ENCODE measurements at places on chromosomes 5 and 9.

DNA sequence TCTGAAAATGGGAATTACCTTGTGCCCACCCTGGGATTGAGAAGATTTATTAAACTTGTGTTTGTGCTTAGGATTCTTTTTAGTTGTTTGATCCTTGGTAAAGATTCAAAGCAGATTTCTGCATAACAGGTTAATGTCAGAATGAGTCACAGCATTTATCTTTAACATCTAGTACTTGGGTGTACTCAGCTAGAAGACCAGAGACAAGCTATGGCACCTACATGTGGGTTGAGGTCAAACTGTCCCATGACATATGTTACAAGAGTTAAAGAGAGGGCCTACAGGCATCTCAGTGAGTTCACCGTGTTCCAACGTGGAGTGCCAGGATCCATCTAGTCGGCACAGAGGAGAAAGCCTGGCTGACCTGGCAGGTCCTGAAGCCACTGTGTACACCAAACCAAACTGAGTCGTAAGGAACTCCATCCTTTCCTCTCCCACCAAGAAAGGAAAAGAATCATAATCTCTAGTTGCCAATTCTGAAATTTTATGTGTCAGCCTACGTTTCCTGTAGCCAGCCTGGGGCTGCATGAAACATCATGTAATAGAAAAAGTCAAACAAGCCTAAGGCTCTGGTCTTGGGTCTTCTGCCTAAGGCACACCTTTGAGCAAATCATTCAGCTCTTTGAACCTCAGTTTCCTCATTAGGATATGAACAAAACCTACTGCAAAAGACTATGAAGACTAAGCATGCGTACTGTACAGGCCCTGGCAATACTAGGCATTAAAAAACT is 73.7 kb downstream of the RCL1 start:
- DNase-seq: no peak

DNA sequence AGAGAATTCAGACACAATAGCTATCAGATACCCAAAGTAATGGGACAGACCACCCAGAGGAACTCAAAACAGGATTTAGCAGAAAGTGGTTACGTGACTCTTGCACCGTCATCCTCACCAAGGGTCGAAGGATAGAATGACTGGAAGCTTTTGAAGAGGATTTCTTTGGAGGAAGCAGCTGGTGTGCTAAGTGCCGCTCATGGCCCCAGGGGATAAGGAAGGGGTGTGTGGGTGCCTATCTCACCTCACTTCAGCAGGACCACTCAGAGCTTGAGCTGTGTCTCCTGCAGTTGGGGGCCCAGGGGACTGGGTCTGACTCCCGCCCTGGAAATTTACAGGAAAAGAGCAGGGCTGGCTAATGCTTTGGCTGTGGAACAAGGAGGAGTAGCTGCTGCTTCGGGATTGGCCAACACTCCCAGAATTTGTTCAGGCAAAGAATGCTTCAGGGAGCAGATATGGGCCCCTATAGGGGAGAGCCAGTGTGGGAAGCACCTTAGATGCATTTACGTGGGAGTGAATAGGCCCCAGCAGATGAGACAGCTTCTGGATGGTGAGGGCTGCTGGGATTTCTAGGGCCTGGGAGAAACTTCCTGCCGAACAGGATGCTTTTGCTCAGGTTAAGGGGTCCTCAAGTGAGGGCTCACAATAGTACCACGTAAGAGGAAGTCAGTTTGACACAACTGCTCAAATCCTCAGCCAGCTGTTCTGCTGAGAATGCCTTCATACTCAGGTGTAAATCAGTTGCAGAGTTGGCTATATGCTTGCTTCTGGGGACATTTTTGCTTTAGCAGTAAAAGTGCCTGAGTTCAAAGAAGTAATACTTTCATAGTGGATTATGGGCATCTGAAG is 29.1 kb upstream of the TOMM5 start:
- DNase-seq: no peak

- no peak for DNase-seq
Measured at GRCh38 chr5:42605490-42605889, 151.1 kb upstream of the CCDC152 start.

DNA sequence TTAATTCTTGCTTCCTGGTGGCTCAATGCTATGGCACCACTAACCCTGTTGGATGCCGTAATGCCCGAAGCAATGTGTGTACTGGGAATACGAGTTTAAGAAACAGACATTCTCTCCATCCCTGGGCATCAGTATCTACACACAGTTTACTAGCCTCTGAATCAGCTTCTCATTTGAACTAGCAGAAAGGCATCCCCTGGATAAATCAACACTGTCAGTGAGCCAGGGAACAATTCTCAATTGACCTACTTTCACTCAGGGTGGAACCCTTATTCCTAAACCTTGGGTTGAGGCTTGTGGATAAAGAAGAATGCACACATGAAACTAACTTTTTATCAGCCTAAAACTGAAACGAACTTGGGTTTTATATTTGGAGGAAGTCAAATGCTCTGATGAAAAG is 331.0 kb downstream of the GADD45G start:
- no peak for DNase-seq

- no peak for DNase-seq
Measured at GRCh38 chr9:6960777-6961176, 203.0 kb downstream of the KDM4C start.

- DNase-seq: no peak
Measured at GRCh38 chr5:147921136-147921535, 14.8 kb upstream of the C5orf46 start.

DNA sequence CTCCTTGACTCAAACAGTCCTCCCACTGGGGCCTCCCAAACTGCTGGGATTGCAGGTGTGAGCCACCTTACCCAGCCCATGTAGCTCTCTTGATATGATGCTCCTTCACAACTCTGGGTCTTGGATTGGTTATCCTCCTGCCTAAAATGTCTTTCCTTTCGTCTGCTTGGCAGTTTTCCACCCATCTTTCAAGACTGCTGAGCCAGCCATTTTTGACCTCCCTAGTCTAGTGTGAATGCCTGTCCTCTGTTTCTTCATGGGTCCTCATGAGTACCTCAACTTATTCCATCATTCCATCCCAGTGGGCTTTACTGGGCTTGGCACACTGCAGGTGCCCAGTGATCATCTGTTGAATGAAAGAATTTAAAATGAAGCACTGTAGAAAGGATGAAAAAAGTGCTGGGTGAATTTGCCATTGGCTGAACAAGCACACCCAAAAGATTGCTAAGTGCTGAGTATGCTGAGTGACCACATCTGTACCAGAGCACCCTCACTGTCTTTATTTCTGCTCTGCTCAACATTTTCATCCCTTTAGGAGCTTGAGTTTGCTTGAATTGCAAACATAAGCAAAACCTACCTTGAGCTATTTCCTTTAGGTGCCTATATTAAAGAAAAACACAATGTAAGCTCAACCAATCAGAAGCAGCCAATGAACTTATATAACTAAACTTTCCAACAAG is 84.8 kb upstream of the FAM169A start:
- DNase-seq: peak; percentile 23

DNA sequence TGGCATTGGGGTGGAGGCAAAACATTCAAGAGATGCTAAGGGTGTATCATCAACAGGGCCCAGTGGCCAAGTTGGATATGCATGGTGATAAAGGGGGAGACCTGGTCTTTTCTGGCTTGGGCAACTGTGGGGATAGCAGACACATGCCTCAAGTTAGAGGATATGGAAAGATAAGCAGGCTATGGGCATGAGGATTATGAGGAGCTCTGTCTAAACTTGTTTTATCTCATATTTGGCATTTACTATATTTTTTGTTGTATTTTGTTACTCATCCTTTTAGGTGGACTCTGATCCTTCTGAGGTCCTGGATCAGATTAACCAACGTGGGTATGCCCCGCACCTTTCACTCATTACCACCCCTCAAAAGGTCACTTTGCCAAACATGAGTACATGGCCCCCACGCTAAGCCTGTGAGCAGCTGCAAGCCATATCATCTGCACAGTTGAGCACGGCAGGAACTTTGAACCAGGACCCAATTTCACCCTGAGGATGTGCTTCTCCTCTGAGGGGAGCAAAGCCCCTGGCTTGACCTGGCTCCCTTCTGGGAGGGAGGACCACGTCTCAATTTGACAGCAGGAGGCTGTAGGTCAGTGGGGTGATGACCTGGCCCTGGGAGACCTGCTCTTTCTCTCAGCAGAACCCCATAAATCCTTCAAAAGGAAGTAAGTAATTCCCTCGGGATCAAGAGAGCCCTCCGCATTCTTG is 71.1 kb upstream of the CD180 start:
- no peak for DNase-seq

GRCh38 chr5:169416583-169417196 is 115.8 kb upstream of the SLIT3 start:
- DNase-seq: peak; percentile 90

DNA sequence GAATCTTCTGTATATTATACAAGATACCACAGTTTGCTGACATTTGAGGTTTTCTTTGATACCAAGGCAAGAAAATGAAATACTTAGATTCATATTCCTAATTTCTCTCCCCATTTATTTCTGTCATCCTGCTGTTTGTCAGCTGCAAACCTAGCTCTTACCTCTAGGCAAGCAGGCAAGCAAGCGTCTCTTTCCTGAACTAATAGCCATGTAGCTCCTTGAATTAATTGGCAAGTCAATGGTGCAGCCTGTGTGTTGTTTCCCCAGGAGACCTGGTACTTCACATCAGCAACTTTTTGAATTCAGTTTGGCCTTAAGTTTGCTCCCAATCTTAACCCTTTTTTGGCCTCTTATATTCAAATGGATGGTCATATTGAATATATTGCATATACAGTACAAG is 573.6 kb upstream of the ARRDC3 start:
- no peak for DNase-seq

GRCh38 chr9:78326564-78326963 is 29.6 kb downstream of the PSAT1 start:
- no peak for DNase-seq

- no peak for DNase-seq
Measured at GRCh38 chr9:25804856-25805255, 126.6 kb upstream of the TUSC1 start.

DNA sequence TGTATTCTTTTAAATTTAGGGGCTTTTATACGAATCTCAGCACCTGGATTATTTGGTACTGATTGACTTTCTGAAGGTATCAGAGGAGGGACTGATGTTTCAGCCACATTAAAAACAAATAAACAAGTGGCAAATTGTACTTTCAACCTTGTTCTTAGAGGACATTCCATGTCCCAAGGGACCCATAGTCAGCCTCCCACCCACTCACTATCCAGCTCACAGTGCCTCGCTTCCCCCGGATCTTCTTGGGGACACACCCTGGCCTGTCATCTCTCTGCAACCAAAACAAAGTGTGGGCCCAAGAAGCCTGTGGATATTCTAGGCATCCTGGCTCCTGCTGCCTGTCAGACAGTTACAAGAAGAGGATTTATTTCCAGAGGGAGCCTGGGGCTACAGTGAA is 8.8 kb upstream of the BOD1 start:
- DNase-seq: peak; percentile 18

GRCh38 chr5:127562252-127562651 is 44.8 kb downstream of the PRRC1 start:
- peak; percentile 41 for DNase-seq

DNA sequence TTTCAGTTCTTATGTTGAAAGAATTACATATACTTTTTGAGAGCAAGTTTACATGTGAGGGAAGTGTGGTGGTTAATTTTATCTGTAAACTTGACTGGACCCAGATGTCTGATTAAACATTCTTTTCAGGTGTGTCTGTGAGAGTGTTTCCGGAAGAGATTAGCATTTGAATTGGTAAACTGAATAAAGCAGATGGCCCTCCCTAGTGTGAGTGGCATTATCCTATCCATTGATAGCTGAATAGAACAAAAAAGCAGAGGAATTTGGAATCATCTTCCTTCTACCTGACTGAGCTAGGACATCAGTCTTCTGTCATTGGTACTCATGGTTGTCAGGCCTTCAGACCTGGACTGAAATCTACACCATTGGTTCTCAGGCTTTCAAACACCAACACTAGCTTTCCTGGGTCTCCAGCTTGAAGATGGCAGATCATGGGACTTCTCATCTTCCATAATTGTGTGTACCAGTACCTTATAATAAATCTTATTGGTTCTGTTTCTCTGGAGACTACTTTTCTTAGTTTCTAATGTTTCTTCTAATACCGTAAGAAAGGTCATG is 36.6 kb downstream of the NREP start:
- DNase-seq: no peak

- DNase-seq: peak; percentile 80
Measured at GRCh38 chr5:87393331-87393730, 19.4 kb downstream of the CCNH start.

DNA sequence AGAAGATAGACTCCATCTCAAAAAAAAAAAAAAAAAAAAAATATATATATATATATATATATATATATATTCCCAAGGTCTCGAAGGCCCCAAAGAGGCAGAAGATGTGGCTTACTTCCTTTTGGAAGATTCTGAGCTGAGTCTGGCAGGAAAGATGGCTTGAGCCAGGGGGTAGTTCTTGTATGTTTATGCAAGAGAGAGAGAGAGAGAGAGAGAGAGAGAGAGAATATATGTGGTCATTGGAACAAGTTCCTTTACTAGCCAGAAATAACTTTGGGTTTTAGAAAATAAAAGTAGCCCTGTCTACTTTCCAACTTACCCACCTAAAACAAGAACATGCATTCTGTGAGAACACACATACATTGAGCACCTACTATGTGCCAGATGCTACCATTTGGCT is 17.6 kb downstream of the NCS1 start:
- DNase-seq: peak; percentile 78

GRCh38 chr9:123302348-123303214 is 34.2 kb upstream of the STRBP start:
- DNase-seq: no peak

- DNase-seq: no peak
Measured at GRCh38 chr5:181050016-181050415, 9.9 kb downstream of the BTNL9 start.

DNA sequence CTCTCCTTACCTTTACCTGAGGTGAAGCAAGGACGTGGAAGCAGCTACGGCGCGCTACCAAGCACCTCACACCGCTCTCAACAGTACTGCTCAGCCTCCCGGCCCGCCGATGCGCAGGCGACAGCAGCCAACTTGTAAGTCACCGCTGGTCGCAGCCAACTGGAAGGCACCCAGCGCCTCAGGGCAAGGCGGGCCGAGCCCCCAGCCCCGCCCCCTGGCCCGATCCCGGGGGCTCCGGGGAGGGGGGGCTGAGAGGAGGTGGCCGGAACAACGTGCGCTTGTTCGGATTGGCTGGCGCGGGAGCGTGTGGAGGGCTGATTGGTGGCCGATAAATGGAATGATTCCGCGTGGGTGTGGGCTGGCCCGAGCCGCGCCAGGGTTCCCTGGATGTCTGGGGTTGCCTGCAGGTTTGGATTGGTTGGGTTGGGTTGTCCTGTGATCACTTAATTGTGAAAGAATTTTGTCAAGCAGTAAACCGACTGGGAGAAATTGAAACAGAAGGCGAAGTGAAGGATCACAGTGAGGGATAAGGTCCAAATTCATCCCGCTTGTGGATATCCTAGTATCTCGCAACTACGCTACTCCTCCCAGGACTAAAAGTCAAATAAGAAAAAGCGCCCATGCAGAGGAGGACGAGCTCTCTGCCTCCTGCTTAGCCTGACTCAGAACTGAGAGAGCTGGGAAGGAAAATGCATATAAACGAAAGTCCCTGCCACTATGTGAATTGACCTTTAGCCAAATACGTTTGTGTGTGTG is at the start of gene STARD4:
TSS of gene STARD4 (minus strand) at position 161 of the 756 bp plus-strand sequence. CDS start 5,102 bp downstream, outside the sequence.
- DNase-seq: peak; percentile 97

- DNase-seq: no peak
Measured at GRCh38 chr5:125258615-125259014, 512.2 kb upstream of the ZNF608 start.

Data from cardiac fibroblast (primary cell).